NCI-H510A treated with DMSO at 0.1 percent for 48 hours (cell line): ENCODE measurements at places on chromosomes 2 and 18.

- no peak for DNase-seq
Observed at GRCh38 chr2:45728458-45728942, 77.0 kb downstream of the PRKCE start.

DNA sequence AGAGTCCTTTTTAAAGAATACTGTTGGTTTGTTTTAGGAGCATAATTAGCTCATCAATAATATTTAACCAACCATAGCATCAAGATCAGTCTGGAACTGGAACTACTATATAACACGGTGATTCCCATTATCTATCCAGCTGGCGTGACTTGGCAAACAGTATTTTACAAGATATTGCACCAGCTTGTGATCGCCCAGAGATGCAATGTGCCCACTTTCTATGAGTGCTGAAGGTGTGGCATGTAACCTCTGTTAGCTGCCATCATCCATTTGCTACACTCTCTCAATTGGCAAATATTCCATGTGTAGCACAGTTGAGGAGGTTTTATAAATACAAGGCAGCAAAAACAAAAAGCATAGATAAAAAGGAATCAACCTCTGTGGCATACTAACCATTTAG is 64.9 kb downstream of the FIGN start:
- DNase-seq = peak; percentile 77

- DNase-seq = no peak
Observed at GRCh38 chr2:215540658-215541057, 104.8 kb upstream of the FN1 start.

DNA sequence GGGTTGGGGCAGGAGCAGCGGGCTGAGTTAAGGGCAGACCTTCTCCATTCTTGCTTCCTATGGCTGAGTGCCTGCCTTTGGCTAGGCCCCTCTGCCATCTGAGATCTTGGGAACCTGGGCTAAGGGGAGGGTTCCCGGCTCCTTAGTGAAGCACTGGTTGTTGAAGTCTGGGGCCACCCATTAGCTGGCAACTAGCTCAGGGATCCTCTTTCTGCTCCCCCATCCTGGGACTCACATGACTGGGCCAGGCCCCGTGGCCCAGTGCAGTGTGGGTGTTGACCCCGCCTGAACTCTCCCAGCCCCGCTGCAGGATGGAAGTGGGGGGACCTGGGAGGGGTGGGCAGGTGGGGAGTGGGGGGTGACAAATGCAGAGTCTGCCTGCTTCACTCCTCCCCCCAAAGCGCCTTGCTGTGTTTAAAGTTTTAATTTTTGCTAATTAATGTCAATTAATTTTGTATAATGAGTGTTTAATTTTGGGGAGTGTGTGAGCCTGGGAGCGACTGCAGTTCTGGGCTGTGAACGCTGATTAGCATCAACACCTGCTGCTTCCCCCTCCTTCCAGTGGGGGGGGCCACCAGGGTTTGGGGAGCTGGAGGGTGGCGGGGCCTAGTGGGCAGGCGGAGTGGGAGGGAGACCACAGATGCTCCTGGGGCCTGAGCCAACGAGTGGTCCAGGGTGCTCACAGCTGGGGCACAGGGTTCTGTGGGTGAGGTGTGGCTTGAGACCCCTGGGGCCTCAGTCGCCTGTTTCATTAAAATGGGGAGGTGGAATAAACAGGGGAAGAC is 55.2 kb downstream of the EMX1 start:
- DNase-seq = no peak

DNA sequence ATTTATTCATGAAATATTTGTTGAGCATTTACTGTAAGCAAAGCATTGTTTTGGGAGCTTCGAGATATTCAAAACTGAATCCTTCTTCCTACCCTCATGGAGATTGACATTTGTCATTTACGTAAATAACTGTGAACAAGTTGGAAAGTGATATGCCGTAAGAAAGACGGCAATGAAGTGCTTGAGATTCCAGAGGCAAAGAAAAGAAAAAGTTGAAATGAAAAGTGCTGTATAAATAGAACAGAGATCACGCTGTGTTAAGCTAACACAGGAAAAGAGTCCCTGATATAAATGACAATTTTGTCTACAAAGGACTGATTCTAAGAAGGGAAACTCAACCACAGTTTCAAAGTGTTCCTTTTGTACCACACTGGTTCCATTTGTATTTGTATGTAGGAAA is 1.8 kb downstream of the CHRNA1 start:
- no peak for DNase-seq

GRCh38 chr2:134718023-134718816 is 580 bp downstream of the TMEM163 start:
- peak; percentile 47 for DNase-seq

GRCh38 chr2:58667137-58667774 is 426.1 kb upstream of the FANCL start:
- no peak for DNase-seq

GRCh38 chr2:47079515-47080412 is 75.3 kb downstream of the STPG4 start:
- DNase-seq = no peak

DNA sequence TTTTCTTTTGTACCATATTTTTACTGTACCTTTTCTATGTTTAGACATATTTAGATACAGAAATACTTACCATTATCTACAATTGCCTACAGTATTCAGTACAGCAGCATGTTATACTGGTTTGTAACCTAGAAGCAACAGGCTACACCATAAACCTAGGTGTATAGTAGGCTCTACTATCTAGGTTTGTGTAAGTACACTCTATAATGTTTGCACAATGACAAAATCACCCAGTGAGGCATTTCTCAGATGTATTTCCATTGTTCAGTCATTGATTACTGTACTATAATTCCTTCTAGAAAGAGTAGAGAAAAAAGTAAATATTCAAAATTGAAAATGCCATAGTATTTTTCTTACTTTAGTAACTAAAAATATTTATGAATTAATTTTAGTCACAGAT is 490.1 kb upstream of the REG3G start:
- DNase-seq = no peak

DNA sequence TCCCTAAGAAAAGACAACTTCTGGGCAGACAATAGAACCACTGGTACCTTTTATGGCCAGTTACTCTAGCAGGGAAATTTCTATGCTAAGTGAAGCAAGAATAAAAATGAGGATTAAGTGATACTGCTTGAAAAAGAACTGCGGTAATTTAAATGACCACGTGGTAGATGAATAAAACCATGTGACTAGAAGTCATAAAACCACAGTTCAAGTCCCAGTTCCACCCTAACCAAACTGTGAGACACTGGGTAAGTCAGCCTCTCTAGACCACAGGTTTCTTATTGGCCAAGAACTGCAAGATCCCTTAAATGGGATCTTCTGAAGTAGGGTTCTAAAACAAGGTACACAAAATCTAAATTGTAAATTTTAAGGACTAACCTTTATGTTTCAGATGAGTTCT is 12.7 kb downstream of the TMEM237 start:
- DNase-seq = no peak

GRCh38 chr2:199444749-199445148 is 13.0 kb downstream of the SATB2 start:
- no peak for DNase-seq

GRCh38 chr2:190789074-190790004 is 91.3 kb upstream of the GLS start:
- no peak for DNase-seq

DNA sequence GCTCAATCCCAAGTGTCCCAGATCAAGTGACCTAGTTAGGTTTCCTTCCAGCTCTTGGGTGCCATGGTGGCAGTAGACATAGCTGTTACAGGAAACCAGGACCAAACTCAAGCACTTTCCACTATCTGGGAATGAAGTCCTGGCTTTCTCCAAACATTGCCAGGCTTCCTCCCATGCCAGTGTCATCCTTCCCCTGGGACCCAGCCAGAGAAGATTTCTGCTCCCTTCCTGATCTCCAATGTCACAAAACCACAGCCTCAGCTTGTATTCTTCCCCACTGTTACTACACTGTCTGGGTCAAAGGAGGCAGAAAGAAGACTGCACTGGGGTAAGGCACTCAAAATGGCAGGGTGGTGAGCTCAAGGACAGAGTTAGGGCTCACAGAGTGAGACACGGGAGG is 347.1 kb downstream of the TNS1 start:
- DNase-seq = no peak

- DNase-seq = no peak
Observed at GRCh38 chr2:144459937-144460336, 60.0 kb downstream of the ZEB2 start.

DNA sequence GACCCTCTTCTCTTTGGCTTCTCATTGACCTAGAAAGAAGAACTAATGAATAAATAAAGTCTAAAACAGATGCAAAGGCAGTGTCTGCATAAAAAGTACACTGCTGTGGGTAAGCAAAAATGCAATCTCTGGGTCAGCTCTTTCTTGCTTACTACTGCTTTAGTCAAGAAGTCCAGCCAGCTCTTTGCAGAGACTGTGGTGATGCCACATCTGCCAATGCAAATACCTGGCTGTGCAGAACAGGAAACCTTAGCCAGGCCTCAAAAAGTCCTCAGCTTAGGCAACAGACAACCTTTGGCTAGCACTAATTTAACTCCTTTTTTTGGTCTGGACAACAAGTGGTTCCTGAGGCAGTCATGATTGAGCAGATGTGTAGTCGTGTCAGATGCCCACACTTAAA is 73.6 kb upstream of the RND3 start:
- DNase-seq = no peak

DNA sequence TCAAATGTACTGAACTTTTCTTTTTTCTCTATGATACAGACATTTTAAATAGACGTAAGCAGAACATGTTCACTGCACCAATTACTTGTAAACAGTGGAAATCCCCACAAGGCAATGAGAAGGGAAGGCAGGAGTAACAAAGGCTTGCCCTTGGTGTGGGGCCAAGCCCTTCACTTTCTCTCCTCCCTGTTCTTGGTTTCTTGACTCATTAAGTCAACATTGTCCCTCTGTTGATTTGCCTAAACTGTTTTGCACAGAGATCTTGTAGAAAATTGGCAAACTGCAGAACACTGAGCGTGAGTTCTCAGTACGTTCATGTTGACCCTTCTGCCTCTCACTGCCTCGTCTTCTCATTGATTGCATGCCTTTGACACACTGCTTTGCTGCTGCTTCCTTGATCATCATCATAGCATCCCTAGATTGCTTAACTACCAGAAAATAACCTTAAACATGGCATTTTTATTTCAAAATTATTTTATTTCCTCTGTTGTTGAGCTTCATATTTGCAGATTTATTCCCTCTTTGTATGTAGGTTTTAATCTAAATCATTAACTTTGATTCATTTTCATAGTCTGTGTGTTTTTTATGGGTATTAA is 257.7 kb downstream of the PTGR3 start:
- peak; percentile 40 for DNase-seq

- DNase-seq = peak; percentile 61
Observed at GRCh38 chr2:172100935-172101820, 1.5 kb downstream of the DLX2 start.

DNA sequence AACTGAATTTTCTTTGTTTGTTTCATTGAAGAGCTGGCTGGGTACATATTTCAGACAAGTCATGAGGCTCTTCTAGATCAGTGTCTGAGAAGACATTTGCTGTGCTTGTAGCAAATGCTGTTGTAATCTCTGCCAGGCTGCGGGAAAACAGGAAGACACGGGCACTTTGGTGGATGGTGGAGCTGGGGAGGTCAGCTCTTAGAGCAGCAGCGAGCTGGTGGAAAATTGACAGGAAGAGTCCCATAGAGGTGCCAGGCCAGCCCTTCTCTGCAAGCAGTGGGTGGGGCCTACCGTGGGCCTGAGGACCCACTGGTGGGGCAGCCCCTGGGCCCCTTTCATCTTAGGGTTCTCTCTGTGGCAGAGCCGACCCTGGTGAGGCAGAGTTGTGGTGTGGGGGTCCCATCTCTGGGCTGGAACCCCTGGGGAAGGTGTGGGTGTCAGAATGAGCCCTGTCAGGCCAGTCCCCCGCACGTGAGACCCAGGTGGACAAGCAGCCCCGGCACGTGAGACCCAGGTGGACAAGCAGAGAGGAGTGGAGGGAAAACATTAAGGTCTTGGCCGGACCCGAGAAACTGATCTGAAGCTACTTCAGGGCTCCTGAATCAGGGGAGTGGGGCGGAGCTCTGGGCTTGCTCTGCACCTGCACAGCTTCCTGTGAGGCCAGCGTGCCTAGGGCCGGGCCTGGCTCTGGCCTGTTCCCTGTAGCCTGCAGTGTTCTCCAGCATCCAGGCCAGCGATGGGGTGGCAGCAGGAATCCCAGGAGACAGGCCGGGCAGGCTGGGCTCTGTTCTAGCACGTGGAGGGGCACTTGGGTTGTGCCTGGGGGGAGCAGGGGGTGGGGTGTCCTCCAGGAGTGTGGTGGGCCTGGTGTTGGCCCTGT is 273.5 kb upstream of the HDAC4 start:
- no peak for DNase-seq

DNA sequence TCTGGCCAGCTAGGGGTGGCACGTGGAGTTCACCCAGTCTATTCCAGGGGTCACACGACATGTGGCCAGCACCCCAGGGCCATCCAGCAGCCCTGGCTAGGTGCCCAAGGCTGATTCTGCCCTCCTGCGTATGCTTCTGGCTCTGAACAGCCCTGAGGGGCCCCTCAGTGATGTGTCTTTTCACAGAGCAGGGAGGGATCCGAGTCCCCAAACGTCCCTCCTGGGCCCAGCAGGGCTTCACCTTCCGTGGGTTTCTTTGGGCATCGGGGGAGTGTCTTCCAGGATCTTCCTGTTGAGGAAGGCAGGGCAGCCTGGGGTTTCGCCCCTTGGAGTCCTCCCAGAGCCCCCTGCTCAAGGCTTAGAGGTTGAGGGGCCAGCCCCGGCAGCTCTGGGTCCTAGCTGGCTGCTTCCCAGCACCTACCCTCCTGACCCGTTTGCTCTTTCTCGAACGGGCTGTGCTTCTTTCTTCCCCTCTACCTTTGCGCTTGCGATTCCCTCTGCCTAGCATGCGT is 165.9 kb downstream of the DYSF start:
- no peak for DNase-seq

- no peak for DNase-seq
Observed at GRCh38 chr2:42214669-42215068, 45.5 kb downstream of the EML4 start.

DNA sequence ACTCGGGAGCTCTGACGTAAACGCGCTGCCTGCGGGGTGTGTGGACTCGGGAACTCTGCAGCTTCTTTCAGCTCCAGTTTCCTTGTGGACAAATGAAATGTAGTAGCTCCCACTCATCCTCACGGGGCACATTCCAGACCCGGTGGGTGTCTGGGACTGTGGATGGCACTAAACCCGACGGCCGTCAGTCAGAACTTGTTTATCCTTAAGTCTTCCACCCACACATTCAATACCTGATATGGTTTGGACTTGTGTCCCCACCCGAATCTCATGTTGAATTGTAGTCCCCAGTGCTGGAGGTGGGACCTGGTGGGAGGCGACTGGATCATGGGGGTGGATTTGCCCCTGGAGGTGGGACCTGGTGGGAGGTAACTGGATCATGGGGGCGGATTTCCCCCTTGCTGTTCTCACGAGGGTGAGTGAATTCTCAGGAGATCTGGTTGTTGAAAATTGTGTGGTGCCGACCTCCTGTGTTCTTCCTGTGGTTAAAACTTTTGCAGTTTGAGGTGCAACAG is 81.2 kb upstream of the SNTG2 start:
- no peak for DNase-seq

GRCh38 chr2:152391318-152391717 is 56.3 kb downstream of the FMNL2 start:
- DNase-seq = no peak

GRCh38 chr2:131043199-131044074 is 49.8 kb downstream of the FAM168B start:
- no peak for DNase-seq

- DNase-seq = no peak
Observed at GRCh38 chr18:34098109-34098508, 126.6 kb downstream of the NOL4 start.

- DNase-seq = no peak
Observed at GRCh38 chr2:150350500-150350899, 137.0 kb downstream of the RND3 start.

GRCh38 chr18:73976433-73976832 is 171.2 kb downstream of the FBXO15 start:
- no peak for DNase-seq
